ENCODE measurements at places on chromosomes 1 and 21.

- no peak for DNase-seq
Measured at GRCh38 chr1:167668108-167668507, 38.1 kb downstream of the RCSD1 start.

DNA sequence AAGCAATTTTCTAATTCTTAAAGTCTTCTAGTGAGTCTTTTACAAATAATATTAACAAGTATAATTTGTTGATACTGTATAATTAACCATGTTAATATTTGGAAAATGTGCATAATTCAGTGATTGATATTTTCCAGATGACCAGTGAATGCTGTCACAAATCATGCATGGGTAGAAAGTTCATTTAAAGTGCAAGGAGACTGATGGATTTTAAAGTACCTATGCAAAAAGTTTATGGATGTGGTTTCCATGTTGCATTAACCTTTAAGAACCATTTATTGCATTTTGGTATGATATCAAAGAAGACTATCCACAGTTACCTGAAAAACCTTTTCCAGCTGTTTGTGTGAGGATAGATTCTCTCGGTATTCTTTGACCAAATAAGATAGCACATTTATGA, 23.2 kb downstream of the CDC73 start:
- no peak for DNase-seq

- DNase-seq = no peak
Measured at GRCh38 chr1:192615055-192615454, 20.9 kb upstream of the RGS13 start.

DNA sequence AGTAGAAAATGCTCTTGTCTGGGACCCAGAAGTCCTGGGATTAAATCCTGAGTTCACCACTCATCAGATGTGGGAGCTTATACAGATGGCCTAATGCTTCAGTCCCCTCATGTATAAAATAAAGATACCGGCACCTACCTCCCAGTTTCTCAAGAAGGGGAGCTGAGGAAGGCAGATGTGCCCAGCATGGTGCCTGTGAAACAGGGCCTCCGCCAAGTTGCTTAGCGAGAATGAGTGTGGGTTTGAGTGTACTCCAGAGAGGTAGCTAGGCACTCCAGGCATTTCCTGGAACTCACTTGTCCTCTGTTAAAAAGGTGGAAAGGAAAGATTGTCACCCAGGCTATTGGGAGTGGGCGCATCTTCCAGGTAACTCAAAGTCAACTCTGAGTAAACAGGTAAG, 37.8 kb downstream of the IER5 start:
- DNase-seq = no peak

- peak; percentile 86 for DNase-seq
Measured at GRCh38 chr1:223712850-223713474, 623 bp downstream of the CAPN2 start.

DNA sequence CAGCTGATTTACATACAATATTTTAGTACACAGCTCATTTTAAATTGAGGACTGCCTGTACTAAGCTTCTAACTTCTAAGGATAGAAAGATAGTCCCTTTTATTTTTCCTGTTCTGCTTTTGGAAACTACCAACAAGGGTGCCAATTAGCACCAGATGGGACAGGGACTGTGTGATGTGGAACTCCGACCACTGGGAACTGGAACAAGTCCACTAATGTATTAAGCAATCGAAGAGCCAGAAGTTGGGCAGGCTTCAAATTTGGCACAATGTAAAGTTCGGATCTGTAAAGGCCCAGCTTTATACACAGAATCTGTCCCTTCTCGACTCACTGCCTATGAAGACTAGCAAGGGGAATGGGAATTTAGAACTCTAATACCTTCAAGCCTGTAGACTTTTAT, 149.3 kb downstream of the ZC3H11B start:
- no peak for DNase-seq

DNA sequence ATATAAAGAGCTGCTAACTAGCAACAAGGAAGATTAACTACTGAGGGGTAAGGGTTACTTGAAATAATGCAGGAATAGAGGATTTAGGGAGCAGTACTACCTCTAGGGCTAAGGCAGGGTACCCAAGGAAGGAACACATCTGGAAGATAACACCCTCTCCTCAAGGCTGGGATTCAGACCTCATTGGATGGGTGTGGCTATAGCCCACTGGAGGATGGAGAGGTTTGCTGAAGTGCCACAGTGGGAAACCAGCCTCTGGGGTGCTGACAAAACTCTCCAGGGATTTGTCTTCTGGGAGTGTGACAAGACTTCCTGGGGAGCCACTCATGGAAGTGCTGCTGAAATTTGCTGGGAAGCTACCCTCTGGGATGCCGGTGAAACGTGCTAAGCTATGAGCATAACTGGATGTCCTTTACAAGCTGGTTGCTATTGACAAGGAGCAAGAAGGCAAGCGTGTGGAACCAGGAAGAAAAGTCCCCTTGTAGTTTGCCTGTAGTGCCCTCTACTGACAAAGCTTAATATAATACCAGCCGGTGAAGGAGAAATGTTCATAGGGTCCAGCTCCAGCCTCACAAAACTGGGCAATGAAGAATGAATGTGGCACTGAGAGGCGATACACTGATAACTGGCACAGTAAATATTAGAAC, 122.8 kb upstream of the USP24 start:
- peak; percentile 72 for DNase-seq

DNA sequence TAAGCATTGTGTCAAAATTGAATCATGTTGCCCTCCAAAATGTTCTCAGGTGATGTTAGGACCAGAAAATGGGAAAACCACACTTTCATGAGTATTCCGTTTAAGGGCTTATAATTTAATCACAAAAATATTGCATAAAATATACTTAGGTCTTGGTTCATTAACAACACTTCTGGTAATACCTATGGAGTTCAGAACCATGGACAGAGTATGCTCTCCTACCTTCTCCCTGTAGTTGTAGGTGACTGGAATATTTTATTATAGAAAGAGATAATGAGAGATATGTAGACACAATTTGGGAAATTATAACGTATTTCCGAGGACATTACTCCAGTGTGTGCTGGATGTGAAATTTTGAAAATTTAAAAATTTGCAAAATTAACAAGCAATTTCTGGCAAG, 232.5 kb downstream of the NCAM2 start:
- no peak for DNase-seq

DNA sequence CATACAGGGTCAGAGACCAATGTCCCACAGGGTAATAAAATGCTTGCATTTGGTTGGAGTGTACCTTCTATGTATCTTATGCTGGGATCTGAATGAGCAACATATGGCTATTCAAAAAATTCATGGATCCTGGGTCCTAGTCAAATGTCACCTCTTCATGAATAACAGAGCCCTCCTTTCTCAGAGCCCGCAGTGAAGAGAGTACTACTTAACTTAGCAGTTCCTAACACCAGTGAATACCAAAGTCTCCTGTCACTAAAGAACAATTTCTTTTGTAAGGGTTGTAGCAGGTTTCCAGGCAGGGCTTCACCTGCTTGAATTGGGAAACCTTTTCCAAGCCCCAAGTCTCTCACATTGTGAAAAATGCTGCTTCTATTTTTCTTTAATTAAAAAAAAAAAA, 483.0 kb upstream of the DEPDC1 start:
- DNase-seq = no peak

GRCh38 chr1:31145648-31146047, 80.1 kb upstream of the PUM1 start:
- no peak for DNase-seq

- DNase-seq = peak; percentile 12
Measured at GRCh38 chr1:151255381-151255780, 847 bp downstream of the PSMD4 start.

GRCh38 chr1:8020032-8020431, 6.1 kb downstream of the ERRFI1 start:
- peak; percentile 35 for DNase-seq

- DNase-seq = no peak
Measured at GRCh38 chr1:1275836-1276235, 2.2 kb upstream of the UBE2J2 start.

DNA sequence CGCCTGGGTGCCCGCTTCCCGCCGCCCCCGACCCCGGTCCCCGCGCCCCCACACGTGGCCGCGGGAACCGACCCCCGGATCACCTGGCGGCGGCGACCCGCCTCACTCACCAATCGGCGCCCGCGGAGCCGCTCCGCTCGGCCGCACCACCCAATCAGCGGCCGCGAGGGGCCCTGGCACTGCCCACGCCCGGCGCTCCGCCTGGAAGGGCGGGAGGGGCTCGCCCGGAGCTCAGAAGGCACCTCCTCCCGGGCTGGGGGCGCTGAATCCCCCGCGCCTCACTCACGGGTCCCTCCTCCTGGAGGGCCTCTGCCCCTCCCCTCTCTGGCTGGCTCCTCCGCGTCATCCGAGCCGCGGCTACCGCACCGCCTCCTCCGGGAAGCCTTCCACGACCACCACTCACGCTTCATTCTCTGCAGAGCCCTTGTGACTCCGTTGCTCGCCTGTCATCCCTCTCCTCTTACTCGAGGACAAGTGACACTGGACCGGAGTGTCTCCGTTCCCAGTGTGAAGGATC, 374 bp downstream of the SH2D5 start:
- no peak for DNase-seq

- peak; percentile 65 for DNase-seq
Measured at GRCh38 chr1:87149241-87150041, 179.2 kb upstream of the LMO4 start.

DNA sequence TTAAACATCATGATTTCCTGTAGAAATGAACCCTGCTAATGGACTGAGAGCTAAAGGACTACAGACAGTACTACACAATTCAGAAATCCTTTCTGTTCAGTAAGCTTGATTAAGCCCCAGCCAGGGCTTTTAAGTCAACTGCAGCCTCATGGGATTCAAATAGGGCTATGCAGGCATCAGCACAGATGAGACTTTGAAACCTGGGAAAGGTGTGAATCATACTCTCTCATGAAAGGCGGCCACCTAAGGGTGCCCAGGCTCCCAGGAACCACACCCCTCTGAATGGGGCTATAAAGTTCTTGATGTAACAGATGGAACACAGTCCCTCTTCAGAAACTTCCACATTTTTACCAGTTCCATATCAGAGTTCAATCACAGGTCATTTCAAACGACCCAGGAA, 7.6 kb downstream of the SIPA1L2 start:
- no peak for DNase-seq

GRCh38 chr1:177914603-177915002, 55.3 kb downstream of the SEC16B start:
- no peak for DNase-seq

DNA sequence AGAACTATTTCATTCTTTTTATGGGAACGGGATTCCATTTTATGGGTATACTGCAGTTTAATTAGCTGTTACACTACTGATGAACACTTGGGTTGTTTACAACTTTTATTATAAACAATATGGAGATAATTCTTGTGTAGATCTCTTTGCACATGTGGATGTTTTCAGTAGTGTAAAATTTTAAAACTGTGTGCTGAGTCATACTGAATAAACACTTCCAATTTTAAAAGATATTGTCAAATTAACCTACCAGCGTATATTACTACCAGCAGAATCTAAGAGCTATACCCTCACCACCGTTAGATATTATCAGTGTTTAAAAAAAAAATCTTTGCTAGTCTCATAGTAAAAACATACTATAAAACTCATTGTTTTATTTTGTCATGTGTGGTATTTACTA, 106.1 kb downstream of the CC2D1B start:
- no peak for DNase-seq

- no peak for DNase-seq
Measured at GRCh38 chr1:242770366-242770765, 245.9 kb upstream of the PLD5 start.

DNA sequence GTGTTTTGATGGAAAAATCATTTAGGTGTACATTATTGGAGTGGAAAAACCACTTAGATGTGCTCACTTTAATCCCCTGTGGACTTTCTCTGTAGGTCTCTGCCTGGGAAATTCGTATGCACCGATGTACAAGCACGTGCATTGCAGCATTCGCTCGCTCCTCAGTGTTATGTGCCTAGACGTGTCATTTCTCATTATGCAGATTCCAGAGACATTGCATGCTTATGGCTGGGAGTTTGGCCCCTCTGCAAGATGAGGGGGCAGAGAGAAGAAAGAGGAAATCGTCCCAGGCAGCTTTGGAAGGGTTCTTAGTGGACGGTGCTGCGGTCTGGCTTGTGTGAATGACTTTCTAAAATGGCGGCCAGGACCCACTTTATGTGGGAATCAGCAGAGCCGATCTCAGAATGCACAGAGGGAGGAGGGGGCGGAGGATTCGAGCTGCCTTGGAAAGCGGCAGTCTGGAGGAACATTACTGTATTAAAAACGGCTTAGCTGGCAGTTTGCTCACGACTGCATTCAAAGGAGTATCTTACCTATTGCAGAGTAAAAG, 2.3 kb downstream of the SPEN start:
- DNase-seq = peak; percentile 58

GRCh38 chr21:46388206-46388880, 64.4 kb downstream of the PCNT start:
- DNase-seq = no peak

DNA sequence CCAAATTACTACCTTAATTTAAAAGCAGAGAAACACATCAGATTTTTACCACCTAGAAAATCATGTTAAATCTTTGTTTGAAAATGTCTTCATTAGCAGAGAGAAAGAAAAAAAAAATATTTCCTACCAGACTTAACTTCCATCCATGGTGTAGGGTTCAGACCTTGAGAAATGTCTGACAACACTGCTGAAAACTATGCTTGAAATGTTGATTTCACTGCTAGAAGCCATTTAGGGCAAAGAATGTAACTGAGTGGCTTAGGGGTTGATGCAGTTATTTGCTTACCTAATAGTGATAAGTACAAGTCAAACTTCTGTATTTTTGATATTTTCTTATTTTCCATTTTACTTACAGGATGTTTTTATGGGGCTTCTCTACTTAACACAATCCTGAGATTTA, 495.6 kb upstream of the NEGR1 start:
- DNase-seq = no peak

- no peak for DNase-seq
Measured at GRCh38 chr1:96034006-96034405, 687.6 kb upstream of the PTBP2 start.

- no peak for DNase-seq
Measured at GRCh38 chr1:49995734-49996133, 28.0 kb downstream of the AGBL4 start.

DNA sequence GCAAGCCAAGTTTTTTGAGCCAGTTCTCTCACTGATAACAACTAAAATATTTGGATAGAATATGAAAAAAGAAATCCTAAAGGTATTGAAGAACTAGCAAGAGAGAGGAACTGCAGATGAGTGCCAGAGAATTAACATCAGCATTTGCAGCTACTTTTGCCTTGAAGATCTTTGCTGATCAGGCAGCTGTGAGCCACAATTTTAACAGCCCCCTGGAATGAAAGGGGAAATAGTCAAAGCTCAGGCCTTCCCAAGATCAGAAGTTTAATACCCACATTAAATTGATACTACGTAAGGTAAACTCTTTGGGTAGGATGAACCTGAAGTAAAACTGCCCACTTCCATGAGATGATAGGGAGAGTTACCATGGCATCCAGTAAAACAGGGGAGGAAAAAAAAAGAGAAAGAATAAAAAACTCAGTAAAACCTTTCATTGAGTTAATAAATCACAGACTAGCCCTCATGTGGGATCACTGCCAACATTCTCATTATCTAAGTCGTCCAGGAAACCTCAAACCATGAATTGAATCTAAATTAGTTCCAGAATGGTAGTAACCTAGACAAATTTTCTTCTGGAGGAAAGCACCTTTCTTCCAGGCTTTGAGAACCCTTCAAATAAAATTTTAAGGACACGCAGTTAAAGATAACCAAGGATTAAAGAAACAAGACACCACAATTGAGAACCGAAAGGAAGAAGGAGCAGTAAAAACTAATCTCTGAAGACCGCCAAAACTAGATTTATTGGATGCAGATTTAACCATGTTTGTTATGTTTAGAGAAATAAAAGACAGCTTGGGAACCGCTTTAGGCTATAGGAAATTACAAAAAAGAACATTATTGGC, 28.3 kb downstream of the SCP2 start:
- no peak for DNase-seq

- DNase-seq = no peak
Measured at GRCh38 chr1:187229496-187229895, 400.7 kb downstream of the PLA2G4A start.
